SJSA1 (cell line): ENCODE measurements at places on chromosomes 4 and X. TPM values are rescaled to one million over a fixed set of nuclear protein-coding genes. Genes with fewer than 3 reads are reported as not detected.

- H3K36me3 ChIP-seq, result no peaks in the 10 kb centered on the region
- no peak overlapping the region for H3K4me3 ChIP-seq
- no peaks in the 10 kb centered on the region for H3K4me1 ChIP-seq
Measured at GRCh38 chr4:89334311-89334710, 26.7 kb upstream of the GPRIN3 start.

FMR1 gene
- total RNA-seq, result 23.4 and 36.0 TPM in 2 replicates

DNA sequence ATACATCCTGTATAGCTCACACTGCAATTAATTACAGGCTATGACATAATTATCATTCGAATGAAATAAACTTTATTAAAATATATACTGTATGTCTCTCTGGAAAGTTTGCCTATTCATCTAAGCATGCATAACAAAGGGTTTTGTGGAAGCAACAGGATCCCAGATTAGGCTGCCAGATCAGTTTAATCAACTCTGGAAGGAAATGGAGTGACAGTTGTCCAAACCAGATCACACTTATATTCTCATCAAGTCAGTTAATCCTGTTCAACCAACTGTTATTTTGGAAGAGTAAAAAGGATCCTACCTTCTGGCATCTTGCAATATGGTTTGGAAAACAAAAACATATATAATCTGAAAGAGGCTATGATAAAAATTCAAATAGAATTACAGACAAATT, 312.2 kb downstream of the FAT4 start:
- no peaks in the 10 kb centered on the region for H3K36me3 ChIP-seq
- no peaks in the 10 kb centered on the region for H3K4me1 ChIP-seq
- no peaks in the 10 kb centered on the region for H3K27me3 ChIP-seq
- H3K4me3 ChIP-seq, result no peak overlapping the region

- H3K4me3 ChIP-seq, result no peak overlapping the region
- H3K27me3 ChIP-seq, result no peaks in the 10 kb centered on the region
- H3K27ac ChIP-seq, result no peak overlapping the region
- no peaks in the 10 kb centered on the region for H3K36me3 ChIP-seq
- no peak for DNase-seq
- H3K4me1 ChIP-seq, result 0 out of 2 replicates have a peak, but pooled peaks cover 5% of the 10 kb centered on the region
Measured at GRCh38 chr4:107379054-107379869, 340.8 kb downstream of the PAPSS1 start.

DNA sequence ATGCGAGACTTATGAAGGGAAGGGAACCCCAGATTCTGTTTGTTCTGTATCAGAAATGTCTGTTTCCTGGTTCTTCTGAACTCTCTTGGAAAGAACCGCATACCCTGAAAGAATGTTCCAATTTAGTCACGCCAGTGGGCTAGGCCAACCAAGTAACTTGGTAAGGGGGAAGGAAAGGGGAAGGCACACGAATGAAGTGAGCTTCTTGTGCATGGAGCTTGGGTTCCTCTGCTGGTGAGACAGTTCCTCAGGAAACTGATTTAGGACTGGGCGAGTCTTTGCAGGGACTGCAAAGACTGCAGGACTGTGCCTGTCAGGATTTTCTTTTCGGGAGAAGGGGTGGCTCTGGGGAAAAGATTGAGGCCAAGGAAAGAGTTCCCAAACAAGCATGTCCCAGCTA, 35.6 kb downstream of the FRMPD3 start:
- no peaks in the 10 kb centered on the region for H3K36me3 ChIP-seq
- no peak for DNase-seq
- H3K4me3 ChIP-seq, result no peak overlapping the region
- H3K4me1 ChIP-seq, result no peaks in the 10 kb centered on the region

DNA sequence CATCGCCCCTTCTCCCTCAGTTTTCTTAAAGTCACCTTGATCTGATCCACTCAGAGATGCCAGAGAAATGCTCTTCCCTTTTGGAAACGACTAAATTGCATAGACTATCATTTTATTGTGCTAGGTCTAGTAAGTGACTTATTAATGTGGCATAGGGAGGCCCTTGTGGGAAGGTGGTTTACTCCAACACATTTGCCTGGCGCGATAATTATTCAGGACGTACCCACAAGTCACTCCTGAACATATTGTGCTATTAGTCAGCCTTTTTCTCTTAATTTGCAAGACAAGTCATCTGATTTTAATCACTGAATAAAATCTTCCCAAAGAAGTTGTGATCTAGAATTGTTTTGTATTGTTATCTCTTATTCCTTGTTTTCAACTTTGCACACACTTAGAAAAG, 7.6 kb downstream of the ENPEP start:
- H3K27me3 ChIP-seq, result no peaks in the 10 kb centered on the region
- no peak overlapping the region for H3K4me3 ChIP-seq
- peak overlapping the region; percentile 56; the same call in 1 of the 2 replicates for H3K27ac ChIP-seq

C4orf50 gene
- total RNA-seq, result not detected in 2 replicates

GRCh38 chr4:140463614-140464013, 34.5 kb downstream of the MGAT4D start:
- DNase-seq, result no peak
- H3K4me1 ChIP-seq, result no peaks in the 10 kb centered on the region
- H3K27ac ChIP-seq, result no peak overlapping the region
- H3K27me3 ChIP-seq, result no peaks in the 10 kb centered on the region; the same call in 1 of the 2 replicates
- no peaks in the 10 kb centered on the region for H3K36me3 ChIP-seq
